ENCODE measurements at places on chromosomes 16 and 17.

DNA sequence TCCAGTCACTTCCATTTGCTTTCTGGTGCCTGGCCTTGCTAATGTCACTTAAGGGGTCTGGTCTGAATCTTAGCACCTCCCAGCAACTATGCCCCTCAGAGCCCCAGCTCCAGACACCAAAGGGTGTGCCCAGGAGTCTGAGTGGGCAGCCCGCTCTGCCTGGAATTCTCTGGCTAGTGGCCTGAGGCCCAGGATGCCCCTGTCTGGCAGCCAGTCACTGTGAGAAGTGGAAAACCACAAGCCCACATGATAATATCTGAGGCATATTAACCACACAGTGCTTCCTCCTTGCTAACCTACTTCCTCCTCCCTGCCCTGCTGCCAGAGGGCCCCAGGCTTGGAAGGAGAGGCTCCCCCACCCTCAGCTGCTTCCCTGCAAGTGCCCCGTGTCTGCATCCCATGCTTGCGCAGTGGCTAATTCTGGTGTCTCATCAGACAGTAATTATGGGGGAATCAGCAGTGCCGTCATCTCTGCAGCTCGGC, 14.0 kb downstream of the SRCIN1 start:
- peak; percentile 76 for DNase-seq

GRCh38 chr16:9824200-9825068, 357.8 kb downstream of the GRIN2A start:
- no peak for DNase-seq

DNA sequence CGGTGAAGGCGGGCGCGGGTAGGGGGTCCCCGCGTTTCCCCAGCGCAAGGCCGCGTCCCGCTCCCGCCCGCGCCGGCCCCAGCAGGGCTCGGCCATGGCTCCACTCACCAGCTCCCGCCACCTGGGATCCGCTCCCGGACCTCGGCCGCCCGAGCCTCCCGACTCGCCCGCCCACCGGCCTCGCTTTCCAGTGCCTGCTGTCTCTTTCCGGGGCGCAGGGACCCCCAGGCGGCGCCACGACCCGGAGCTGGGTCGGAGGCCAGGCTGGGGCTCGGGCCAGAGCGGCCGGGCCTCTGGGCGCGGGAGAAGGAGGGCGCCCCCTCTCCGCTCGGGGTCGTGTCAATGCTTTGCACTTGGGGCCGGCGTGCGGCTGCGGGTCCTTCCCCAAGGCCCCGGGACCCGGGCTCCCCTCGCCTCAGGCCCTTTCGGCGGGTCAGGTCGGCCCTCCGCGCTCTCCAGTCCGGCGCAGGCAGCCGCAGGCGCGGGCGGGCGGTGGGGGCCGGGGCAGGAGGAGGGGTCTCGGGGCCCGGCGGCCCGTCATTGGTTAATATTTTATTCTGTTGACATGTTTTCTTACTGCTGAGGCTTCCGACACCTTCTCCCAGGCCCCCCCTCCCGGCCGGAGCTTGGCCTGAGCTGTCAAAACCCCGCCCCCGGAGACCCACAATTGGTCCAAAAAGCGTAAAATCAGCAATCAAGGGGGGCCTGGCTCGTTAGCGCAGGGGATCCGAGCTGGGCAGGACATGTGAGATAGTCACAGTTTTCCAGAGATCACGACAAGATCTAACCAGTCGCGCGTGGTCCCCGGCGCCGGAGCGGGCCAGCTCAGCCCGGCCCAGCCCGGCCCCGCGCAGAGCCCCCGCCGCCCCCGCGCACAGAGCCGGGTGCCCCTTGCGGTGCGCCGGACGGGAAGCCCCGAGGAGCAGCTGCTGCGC, at the start of gene TBX2:
TBX2 (plus strand) TSS at position 713 of the 935 bp plus-strand sequence. CDS start 334 bp downstream, outside the sequence.
- DNase-seq, result no peak

GRCh38 chr17:56970974-56971373, 7.0 kb upstream of the SCPEP1 start:
- no peak for DNase-seq

- DNase-seq, result no peak
These were observed 401.7 kb upstream of the CDH5 start for GRCh38 chr16:65964752-65965151.

GRCh38 chr17:64564098-64564497, 57.3 kb downstream of the CEP95 start:
- DNase-seq, result no peak

Data from Jurkat, Clone E6-1 (cell line).